Hair follicular keratinocyte (primary cell): ENCODE measurements at places on chromosomes 12 and 14. TPM values are rescaled to one million over a fixed set of nuclear protein-coding genes. Genes with fewer than 3 reads are reported as not detected.

The P2RX2 gene
- total RNA-seq: not detected in 2 replicates

The GLT1D1 gene
- not detected in 2 replicates for total RNA-seq

The ETNK1 gene
- total RNA-seq: 10.0 and 10.8 TPM in 2 replicates

The ABCC9 gene
- 0.42 TPM in 1 of 2 replicates, not detected in the other for total RNA-seq

The MYF5 gene
- not detected in 2 replicates for total RNA-seq

The DPF3 gene
- 0.16 TPM in 1 of 2 replicates, not detected in the other for total RNA-seq

The TRIM9 gene
- 0.16 and 0.30 TPM in 2 replicates for total RNA-seq

The USP15 gene
- total RNA-seq: 20.2 and 25.7 TPM in 2 replicates

The DHRS2 gene
- total RNA-seq: 0.31 TPM in 1 of 2 replicates, not detected in the other

The DCAF11 gene
- total RNA-seq: 46.7 and 48.0 TPM in 2 replicates

The SLC6A13 gene
- not detected in 2 replicates for total RNA-seq

The E2F7 gene
- 7.8 and 10.8 TPM in 2 replicates for total RNA-seq

The IL22 gene
- not detected in 2 replicates for total RNA-seq

The KCNC2 gene
- not detected in 2 replicates for total RNA-seq

The FBXW8 gene
- 6.6 and 13.1 TPM in 2 replicates for total RNA-seq

The KRT85 gene
- total RNA-seq: not detected in 2 replicates

The NEUROD4 gene
- total RNA-seq: not detected in 2 replicates

The GNG2 gene
- 0.27 and 0.55 TPM in 2 replicates for total RNA-seq

The CLIP1 gene
- 21.3 and 25.8 TPM in 2 replicates for total RNA-seq

The ETFBKMT gene
- 0.57 and 0.86 TPM in 2 replicates for total RNA-seq

The SERPINA3 gene
- total RNA-seq: 0.57 and 3.8 TPM in 2 replicates

The FAM90A1 gene
- total RNA-seq: 0.38 TPM in 1 of 2 replicates, not detected in the other

The TAS2R42 gene
- total RNA-seq: not detected in 2 replicates

The TAS2R31 gene
- total RNA-seq: 0.39 TPM in 1 of 2 replicates, not detected in the other

The CCDC175 gene
- not detected in 2 replicates for total RNA-seq

The NFE2 gene
- total RNA-seq: not detected in 2 replicates

The MYO1H gene
- total RNA-seq: not detected in 2 replicates

The GZMB gene
- total RNA-seq: not detected in 2 replicates

The SERPINA9 gene
- not detected in 2 replicates for total RNA-seq

The FITM1 gene
- total RNA-seq: not detected in 2 replicates

The FGD6 gene
- 31.1 and 53.5 TPM in 2 replicates for total RNA-seq

The C12orf54 gene
- 2.5 and 3.7 TPM in 2 replicates for total RNA-seq

The KRT74 gene
- not detected in 2 replicates for total RNA-seq

The GUCY2C gene
- 0.08 TPM in 1 of 2 replicates, not detected in the other for total RNA-seq

The TAS2R20 gene
- 0.08 and 0.19 TPM in 2 replicates for total RNA-seq

The SPIC gene
- total RNA-seq: not detected in 2 replicates

The BMP4 gene
- total RNA-seq: 0.91 TPM in 1 of 2 replicates, not detected in the other
